Large intestine (tissue), 12 donors: ENCODE measurements at places on chromosomes 11 and 22. TPM values are rescaled to one million over a fixed set of nuclear protein-coding genes. Genes with fewer than 3 reads are reported as not detected.

The OR8D1 gene
- polyA plus RNA-seq = under 0.01 TPM

DNA sequence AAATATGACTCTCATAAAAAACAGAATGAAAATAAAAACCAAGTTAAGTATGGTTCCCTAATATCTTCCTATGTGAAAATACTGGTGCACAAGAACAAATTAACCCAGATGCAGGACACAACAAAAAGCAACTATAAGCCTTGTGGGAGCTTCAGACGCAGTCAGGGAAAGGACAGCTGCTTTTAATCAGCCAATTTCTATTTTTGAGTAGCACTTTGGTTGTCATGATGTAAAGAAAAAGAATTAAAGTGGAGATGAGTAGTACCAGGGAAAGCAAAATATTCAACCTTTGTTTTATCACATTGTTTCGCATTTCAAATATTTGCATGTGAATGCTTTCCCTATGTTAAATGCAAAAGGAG, 339.9 kb downstream of the SOX6 start:
- DNase-seq = no peak

GRCh38 chr11:4808476-4808875, 4.3 kb upstream of the OR52R1 start:
- no peak for DNase-seq

GRCh38 chr11:118633979-118634378, 26.6 kb downstream of the PHLDB1 start:
- DNase-seq = no peak
